ENCODE measurements at places on chromosomes 4 and X.

DNA sequence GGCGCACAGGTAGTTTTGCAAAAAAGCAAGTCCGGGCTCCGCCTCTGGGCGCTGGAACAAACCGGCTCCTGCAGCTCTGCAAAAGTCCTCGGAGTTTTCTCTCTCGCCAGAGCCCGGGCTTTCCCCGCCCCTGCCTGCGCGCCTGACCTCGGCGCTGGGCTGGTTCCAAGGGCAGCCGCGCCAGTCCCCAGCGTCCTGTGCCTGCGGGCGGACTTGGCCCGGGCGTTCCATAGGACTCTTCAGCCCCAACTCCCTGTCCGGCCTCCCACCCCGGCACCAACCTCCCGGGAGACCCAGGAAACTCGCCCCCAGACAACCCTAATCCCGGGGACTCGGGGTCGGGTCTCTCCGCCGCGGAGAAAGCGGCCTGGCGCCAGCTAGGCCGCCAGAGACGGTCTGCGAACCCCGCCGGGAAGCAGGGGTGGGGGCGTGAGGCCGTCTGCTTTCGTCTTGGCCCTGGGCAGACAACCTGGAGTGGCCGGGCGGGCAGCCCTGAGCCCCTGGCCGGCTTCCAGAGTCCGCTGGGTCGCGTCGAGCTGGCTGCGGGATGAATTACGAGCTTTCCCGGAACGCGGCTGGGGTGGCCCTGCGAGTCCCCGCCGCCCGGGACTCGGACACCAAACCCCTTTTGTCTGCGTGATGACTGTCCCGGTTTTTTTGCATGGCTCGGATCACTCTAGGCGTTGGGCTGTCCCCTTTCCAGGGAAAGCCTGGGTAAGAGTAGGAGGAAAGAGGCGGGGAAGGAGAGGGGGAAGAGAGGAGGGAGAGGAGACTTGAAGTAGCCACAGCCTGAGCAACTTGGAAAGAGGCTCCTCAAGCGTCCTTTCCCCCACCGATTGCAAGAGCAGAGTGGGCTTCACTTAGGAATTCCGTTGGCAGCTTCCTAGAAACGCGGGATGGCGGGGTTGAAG is 916 bp downstream of the MXRA5 start:
- peak; percentile 52 for DNase-seq

- DNase-seq, result no peak
Observed at GRCh38 chr4:123593655-123594054, 197.1 kb downstream of the SPRY1 start.

DNA sequence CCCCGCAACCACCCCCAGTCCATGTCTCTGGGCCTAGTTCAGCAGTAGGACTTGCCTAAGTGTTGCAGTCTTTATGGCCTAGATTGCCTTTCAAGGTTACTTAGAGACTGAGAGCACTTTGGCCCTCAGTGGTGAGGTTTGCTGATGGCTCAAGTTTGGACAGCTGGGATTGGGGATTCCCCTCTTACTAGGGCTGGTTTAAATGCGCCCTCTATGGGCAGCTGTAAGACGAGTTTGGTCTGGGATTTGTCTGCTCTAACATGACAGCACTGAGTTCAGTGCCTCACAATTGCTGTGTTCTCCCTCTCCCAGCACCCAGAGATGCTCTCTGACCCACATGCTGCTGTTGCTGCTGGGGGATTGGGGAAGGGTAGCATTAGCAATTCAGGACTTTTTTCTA is 23.1 kb downstream of the DACH2 start:
- peak; percentile 71 for DNase-seq

DNA sequence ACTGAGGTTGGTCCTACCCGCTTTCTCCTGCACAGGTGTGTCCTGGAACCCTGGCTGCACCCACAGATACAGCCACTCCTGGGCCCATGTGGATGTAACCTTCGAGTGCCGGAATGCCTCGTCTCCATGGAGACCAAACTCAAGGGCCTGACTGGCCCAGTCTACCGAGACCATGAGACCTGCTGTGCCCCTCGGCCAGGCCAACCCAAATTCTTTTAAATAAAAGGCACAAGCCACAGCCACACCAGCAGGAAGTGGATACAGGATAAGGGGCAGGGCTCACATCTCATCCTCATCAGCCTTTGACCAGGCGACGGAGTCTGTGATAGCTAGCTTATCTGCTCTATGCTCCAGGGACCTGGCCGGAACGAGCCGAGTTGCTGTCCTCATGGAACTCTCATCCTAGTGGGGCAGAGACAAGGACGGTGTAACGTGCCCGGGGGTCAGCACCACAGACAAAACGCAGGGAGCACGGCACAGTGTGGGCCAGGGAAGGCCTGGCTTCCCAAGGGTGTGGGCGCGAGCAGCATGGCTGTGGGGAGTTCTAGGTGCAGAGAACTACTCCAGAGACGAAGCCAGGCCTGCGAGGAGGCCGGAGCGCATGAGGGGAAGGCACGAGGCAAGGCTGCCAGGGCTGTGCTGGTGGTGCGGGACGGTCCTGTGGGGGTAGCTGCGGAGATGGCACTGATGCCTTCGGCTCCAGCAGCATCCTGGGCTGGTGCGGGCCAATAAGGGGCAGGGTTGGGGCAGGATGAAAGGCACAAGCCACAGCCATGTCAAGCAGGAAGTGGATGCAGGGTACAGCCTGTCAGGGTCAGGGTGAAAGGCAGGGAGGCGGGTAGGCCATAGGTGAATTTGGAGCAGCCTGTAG is 22.7 kb downstream of the NOP14 start:
- no peak for DNase-seq

GRCh38 chr4:76011700-76012387 is 4.5 kb upstream of the CXCL9 start:
- peak; percentile 80 for DNase-seq

DNA sequence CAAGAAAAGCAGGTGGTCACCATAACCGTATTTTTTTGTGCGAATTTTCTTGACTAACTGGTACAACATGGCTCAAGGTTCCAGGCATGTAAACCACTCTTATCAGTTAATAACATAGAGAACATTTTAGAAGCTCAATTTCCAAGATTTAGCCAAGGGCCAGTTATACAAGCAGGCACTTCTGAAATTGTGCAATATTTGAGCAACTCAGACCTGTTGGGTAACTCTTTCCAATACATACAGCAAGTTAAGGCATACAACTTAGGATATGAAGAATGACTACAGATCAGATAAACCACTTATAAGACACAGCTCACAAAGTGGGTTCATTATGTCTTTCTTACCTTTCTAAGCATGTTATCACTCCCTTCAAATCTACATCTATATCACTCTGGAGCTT is 43.9 kb downstream of the ZNF280C start:
- DNase-seq, result peak; percentile 71

- no peak for DNase-seq
Observed at GRCh38 chrX:129640737-129641136, 14.0 kb downstream of the APLN start.

- no peak for DNase-seq
Observed at GRCh38 chr4:109969919-109970318, 57.2 kb downstream of the EGF start.

- no peak for DNase-seq
Observed at GRCh38 chr4:62791386-62791785, 1591.3 kb downstream of the ADGRL3 start.

DNA sequence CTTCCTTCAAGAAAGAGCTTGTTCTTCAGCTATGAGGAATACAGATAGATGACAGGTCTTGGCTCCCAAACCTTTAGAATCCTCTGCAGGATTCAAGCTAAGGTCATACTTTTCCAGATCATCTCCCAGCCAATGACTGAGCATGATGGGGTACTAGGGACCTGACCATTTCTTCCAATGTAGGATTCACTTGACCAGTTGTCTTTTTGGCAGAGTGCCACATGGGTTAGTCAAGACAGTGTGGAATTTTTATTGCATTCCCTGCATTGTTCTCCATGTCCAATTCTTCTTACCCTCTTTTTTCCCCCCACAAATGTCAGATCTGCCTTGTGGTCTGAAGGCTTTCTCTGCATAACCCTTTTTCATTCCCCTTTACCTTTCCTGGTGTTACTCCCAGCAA is 99.5 kb downstream of the CCSER1 start:
- DNase-seq, result no peak

GRCh38 chr4:147543034-147543433 is 62.1 kb downstream of the EDNRA start:
- peak; percentile 58 for DNase-seq

DNA sequence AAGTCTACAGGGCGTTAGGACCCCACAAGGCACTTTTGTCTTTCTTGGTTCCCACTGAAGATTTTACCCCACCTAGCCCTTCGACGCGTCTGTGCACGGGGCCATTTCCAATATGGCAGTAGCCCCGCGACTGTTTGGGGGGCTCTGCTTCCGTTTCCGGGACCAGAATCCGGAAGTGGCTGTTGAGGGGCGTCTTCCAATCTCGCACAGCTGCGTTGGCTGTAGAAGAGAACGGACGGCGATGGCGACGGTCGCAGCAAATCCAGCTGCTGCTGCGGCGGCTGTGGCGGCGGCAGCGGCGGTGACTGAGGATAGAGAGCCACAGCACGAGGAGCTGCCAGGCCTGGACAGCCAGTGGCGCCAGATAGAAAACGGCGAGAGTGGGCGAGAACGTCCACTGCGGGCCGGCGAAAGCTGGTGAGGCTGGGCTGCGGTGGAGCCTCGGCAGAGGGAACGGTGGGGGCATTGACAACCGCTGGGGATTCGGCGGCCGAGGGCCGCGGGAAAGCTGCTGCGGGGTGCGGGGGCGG is at the start of gene USP11:
TSS of gene USP11 (plus strand) at position 207 of the 530 bp plus-strand sequence. CDS start at position 242, 35 bp downstream.
- DNase-seq, result no peak

DNA sequence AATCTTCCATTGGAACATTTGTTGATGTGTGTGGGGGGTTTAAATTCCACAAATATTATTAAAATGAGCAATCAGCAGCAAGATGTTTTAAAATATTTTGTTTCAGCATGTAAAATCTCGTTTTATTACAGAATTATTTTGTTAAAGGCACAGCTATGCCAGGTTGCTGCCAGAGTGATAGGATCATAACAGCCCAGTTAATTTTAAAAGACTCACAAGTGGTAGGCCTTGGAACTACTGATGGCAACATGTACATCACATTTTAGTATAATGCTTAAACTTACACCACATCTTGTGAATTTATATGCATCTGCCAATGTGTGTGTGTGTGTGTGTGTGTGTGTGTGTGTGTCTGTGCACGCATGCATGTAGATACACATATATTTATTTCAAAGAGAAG is 97.8 kb upstream of the SPRY1 start:
- DNase-seq, result no peak

DNA sequence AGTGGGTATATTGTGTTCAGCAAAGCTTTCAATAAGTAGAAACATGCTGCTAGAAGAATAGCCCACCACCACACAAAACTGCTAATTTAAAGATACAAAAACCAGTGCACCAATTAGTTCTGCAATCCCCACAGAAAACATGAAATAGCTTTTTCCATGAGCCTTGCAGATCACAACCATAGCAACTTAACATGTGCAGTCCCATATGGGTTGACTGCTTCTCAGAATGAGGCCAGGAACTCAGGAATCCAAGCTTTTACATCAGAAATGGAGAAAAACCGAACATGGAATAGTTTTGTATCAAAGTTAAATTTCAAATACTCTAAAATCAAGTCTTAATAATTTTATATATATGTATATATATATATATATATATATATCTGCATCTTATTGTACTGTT is 66.6 kb upstream of the IQCM start:
- DNase-seq, result no peak

GRCh38 chrX:71846429-71846828 is 64.2 kb upstream of the NHSL2 start:
- no peak for DNase-seq

DNA sequence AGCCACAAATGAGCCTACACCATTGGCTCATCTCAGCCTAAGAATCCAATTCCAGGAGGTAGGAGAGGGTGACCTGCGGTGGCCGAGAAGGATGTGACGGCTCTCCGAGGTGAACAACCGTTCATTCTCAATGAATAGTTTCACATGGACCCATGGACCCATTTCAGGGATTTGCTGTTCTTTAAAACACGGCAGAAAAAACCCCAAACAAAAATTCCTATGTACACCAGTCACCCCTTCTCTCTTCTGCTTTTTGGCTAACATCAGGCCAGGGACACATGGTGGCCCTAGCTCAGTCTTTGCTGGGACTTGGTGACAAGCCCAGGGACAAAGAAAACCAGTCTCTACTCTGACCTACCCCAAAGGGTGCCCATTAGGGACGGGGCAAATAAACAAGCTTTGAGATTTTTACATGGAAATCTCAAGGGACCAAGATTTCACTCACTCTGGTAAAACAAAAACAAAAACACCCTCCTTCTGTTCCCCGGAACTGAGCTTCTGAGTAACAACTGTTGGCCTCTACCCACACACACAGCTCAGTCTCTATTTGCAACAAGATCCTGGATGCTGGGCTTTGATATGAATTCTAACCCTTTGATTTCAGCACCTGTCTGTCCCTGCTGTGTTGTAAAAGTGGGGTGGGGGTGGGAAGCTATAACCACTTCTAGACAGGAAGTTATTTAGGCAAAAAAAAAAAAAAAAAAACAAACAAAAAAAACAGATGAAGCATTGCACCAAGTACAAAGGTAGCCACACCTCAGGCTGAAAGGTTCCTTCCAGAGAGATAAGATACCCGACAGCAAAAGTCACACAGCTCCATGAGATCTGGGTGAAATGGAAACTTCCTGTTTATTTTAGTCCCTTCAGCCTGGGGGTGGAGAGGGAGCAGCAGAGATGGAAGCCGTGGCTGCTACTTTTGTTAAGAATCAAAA is 49.0 kb downstream of the DDX3X start:
- DNase-seq, result no peak

DNA sequence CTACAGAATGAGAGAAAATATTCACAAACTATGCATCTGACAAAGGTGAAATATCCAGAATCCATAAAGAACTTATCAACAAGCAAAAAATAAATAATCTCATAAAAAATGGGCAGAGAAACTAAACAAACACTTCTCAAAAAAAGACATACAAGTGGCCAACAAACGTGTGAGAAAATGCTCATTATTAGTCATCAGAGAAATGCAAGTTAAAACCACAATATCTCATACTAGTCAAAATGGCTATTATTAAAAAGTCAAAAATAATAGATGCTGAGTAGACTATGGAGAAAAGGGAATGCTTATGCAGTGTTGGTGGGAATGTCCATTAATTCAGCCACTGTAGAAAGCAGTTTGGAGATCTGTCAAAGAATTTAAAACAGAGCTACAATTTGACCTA is 533.3 kb downstream of the TMA16 start:
- DNase-seq, result no peak

GRCh38 chr4:8608714-8609391 is 16.3 kb downstream of the CPZ start:
- DNase-seq, result no peak

GRCh38 chr4:123807866-123808265 is 411.3 kb downstream of the SPRY1 start:
- DNase-seq, result no peak

DNA sequence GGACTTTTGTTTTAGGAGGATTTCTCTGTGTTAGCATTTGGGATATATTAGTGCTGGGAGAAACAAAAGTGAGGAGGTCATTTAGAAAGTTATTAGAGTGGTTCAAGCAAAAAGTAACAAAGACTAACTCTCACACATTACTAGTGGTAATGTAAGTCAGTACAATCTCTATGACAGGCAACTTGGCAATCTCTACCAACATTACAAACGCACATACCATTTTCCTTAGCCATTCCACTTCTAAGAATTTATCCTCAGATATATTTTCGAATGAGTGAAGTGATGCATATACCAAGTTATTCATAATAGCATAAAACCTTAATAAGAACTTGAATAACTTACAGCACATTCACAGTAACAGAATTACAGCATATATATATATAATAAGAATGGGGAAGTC is 146.2 kb downstream of the PRSS12 start:
- no peak for DNase-seq

GRCh38 chrX:9794495-9794894 is 8.3 kb downstream of the SHROOM2 start:
- no peak for DNase-seq
